GM12878 (cell line): ENCODE measurements at places on chromosomes 6 and 20.

GRCh38 chr6:164409309-164410009 is 899.9 kb downstream of the C6orf118 start:
- H3K27ac ChIP-seq = no peak overlapping the region
- no peaks in the 10 kb centered on the region for H3K27me3 ChIP-seq
- no peaks in the 10 kb centered on the region for H3K36me3 ChIP-seq
- H3K4me3 ChIP-seq = no peak overlapping the region

- no peaks in the 10 kb centered on the region for H3K36me3 ChIP-seq
- no peak overlapping the region for H3K4me3 ChIP-seq
- no peak overlapping the region for H3K27ac ChIP-seq
- no peaks in the 10 kb centered on the region for H3K4me1 ChIP-seq
- H3K27me3 ChIP-seq = peaks cover 25% of the 10 kb centered on the region
These were observed 15.5 kb downstream of the SIM1 start for GRCh38 chr6:100449239-100449691.

DNA sequence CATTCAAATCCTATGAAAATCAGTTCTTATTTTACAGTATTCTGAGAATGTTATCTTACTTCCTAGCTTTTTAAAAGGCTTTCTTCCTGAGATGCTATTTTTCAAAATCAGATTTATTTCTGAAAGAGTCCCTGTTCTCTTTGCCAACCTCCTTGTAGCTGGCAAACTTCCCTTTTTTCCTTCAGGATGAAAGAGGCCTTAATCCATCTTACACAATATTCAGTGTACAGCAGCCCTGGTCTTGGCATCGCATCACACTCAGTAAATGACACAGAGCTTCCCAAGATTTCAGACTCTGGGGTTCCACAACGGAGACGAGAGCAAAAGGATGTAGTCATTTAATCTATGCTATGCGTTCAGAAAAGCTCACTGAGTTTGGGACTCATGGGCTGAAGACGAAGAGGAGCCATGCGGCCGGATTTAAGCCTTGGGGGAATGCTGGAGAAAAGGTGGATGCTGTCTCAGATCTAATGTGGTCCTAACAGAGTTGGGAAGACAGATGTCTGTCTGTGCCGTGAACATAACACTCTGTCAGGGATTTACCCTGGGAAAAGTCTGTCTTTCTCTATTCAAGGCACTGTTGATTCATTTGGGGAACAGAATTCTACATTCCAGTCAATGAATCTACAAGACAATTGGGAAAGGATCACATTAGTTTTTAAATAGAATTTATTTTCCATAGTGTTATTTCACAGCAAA is 616.4 kb upstream of the AGPAT4 start:
- no peaks in the 10 kb centered on the region for H3K27me3 ChIP-seq
- H3K27ac ChIP-seq = no peak overlapping the region
- H3K36me3 ChIP-seq = no peaks in the 10 kb centered on the region
- no peaks in the 10 kb centered on the region for H3K4me1 ChIP-seq

DNA sequence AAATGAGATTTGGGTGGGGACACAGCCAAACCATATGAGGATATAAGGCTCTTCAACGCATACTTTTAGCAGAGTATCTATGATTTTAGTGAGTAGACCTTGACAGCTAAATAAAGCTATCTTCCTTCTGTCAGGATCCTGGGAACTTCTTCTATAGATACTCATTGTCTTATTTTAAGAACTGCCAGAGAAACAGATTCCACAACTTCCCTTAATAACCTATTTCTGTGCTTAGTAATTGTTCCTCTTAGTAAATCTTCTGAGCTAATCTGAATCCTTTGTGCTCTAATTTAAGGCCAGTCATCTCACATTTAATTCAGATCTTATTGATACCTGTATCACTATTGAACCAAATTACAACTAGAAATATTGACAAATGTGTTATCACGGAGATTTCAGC is 64.0 kb upstream of the CEP85L start:
- no peak overlapping the region for H3K4me3 ChIP-seq
- DNase-seq = no peak
- H3K4me1 ChIP-seq = peaks cover 20% of the 10 kb centered on the region
- no peak overlapping the region for H3K27ac ChIP-seq
- H3K36me3 ChIP-seq = no peaks in the 10 kb centered on the region

GRCh38 chr6:26501482-26501986 is 1.4 kb downstream of the BTN1A1 start:
- H3K36me3 ChIP-seq = no peaks in the 10 kb centered on the region
- H3K27me3 ChIP-seq = no peaks in the 10 kb centered on the region; the same call in 1 of the 2 replicates
- DNase-seq = no peak
- H3K4me1 ChIP-seq = peaks cover 11% of the 10 kb centered on the region; the same call in 1 of the 2 replicates

GRCh38 chr20:676967-677366 is 1.4 kb upstream of the SCRT2 start:
- no peaks in the 10 kb centered on the region for H3K36me3 ChIP-seq
- no peak for DNase-seq
- H3K27me3 ChIP-seq = peaks cover 5% of the 10 kb centered on the region
- H3K4me1 ChIP-seq = peaks cover 4% of the 10 kb centered on the region; the same call in 1 of the 2 replicates
- H3K27ac ChIP-seq = no peak overlapping the region

GRCh38 chr6:71474942-71475341 is 186.3 kb downstream of the OGFRL1 start:
- H3K27me3 ChIP-seq = no peaks in the 10 kb centered on the region
- H3K27ac ChIP-seq = no peak overlapping the region
- DNase-seq = no peak
- H3K4me1 ChIP-seq = no peaks in the 10 kb centered on the region

DNA sequence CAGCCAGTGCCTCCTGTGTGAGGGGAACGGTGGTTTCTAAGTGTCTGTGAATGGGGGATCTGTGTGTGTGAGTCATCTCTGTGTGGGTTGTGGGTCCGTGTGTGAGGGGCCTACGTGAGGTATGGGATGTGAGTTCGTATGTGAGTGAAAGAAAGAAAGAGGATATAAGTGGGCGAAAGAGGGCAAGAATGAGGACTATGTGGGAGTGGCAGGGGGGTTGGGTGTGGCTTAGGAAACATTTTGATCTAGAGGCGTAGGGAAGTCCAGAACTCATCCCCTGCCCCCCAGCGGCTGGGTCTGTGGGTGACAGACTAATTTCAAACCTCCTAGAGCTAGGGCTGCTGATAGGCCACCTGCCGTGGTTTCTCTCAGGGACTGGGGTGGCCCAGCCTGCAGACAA is 35.5 kb downstream of the DHX35 start:
- H3K27me3 ChIP-seq = no peaks in the 10 kb centered on the region
- peaks cover 14% of the 10 kb centered on the region for H3K4me1 ChIP-seq
- no peak overlapping the region for H3K4me3 ChIP-seq
- peak overlapping the region; percentile 49 for H3K27ac ChIP-seq

- H3K4me1 ChIP-seq = no peaks in the 10 kb centered on the region
- no peak overlapping the region for H3K4me3 ChIP-seq
- no peak overlapping the region for H3K27ac ChIP-seq
These were observed 30.2 kb upstream of the GGTLC1 start for GRCh38 chr20:24018796-24019195.

- H3K4me3 ChIP-seq = no peak overlapping the region
- no peaks in the 10 kb centered on the region for H3K36me3 ChIP-seq
- no peaks in the 10 kb centered on the region for H3K27me3 ChIP-seq
- no peak for DNase-seq
- peaks cover 26% of the 10 kb centered on the region for H3K4me1 ChIP-seq
These were observed 96.6 kb upstream of the NAA20 start for GRCh38 chr20:19920381-19921138.

- H3K27me3 ChIP-seq = no peaks in the 10 kb centered on the region
- H3K27ac ChIP-seq = no peak overlapping the region
- H3K36me3 ChIP-seq = no peaks in the 10 kb centered on the region; the same call in 1 of the 2 replicates
- H3K4me1 ChIP-seq = no peaks in the 10 kb centered on the region
- DNase-seq = no peak
- H3K4me3 ChIP-seq = no peak overlapping the region
These were observed 33.1 kb downstream of the SCAF8 start for GRCh38 chr6:154766288-154766687.

DNA sequence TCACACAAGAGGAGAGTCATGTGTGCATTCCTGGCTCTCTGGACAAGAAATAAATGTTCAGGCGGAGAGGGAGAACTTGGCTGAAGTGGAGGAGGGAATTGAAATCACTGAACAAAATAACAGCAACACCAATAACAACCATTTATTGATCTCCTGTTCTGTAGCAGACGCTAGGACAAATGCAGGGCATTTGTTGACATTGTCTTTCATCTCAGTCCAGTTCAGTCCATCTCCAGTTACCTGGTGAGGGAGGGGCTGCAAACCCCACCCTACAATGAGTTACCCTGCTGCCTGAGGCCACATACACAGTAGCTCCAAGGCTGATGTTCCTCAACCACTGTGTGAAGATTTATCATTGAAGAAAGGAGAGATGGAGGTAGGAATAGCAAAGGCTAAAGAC is 27.3 kb downstream of the UNC5CL start:
- no peaks in the 10 kb centered on the region for H3K4me1 ChIP-seq
- H3K36me3 ChIP-seq = no peaks in the 10 kb centered on the region
- no peaks in the 10 kb centered on the region for H3K27me3 ChIP-seq
- no peak overlapping the region for H3K27ac ChIP-seq

DNA sequence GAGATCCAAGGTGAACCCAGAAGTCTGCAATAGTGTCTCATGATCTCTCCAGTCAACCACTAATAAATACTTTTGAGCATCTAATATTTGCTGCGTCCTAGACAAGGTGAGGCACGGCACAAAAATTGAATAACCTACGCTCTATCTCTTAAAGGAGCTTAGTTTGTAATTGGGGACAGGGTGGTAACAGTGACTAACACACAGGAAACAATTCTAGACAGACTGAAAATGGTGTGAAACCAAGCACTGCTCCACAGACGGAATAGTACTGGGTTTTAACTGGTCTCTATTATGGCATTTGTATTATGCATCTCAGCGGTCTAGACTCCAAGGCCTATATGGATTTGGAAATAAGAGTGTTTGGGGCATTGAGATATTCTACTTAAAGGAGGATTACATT is 120.1 kb downstream of the CLIC5 start:
- no peaks in the 10 kb centered on the region for H3K4me1 ChIP-seq
- H3K27ac ChIP-seq = no peak overlapping the region
- H3K4me3 ChIP-seq = no peak overlapping the region
- no peaks in the 10 kb centered on the region for H3K36me3 ChIP-seq

DNA sequence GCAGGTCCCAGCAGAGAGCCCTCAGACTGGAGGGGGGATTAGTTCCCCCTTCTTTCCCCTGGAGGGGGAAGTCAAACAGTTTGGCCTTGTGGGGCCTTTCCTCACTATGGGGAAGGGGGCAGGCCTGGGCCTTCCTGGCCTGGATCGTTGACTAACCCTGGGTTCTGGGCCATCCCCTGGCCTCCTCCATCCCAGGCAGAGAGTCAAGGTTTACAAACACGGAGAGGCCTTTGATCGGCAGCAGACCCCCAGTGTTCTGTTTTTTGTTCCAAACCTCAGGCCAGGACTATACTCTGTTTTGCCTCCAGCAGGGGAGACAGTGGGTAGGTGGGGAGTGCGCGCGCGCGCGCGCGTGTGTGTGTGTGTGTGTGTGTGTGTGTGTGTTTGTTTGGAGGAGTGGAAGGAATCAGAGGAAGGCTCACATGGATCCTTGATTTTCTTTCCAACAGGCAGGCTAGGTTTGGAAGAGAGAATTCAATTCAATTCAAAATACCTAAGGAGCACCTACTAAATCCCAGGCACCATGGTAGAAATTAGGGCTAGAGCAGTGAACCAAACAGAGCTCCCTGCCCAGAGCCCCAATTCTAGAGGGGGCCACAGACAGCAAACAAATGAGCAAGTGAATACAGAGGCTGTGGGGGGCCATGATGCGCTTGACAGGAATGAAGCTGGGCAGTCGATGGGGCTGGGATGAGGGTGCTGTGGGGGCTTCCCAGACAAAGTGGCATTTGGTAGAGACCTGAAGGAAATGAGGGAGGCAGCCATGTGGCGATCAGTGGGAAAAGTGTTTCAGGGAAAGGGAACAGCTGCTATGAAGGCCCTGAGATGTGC is 14.8 kb downstream of the TP53RK start:
- no peak overlapping the region for H3K27ac ChIP-seq
- no peak overlapping the region for H3K4me3 ChIP-seq
- no peaks in the 10 kb centered on the region for H3K27me3 ChIP-seq
- no peak for DNase-seq

DNA sequence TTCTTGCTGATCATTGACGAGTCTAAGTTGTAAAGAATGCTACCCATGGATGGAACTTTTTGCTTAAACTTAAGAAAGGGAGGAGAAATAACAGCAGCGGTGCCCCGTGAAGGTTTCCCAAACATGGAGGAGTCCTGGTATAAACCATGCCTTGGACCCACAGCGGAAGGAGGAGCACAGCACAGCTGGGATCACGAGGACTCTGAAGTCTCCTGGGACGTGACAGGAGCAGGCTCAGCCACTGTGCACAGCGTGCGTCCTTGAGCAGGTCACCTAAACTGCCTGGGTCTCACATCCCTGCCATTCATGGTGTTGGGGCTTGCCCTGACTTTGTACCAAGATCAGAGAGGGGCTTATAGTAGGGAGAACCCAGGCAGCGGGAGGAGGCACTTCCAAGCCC is 56.1 kb upstream of the UNC93A start:
- H3K36me3 ChIP-seq = no peaks in the 10 kb centered on the region
- no peak overlapping the region for H3K27ac ChIP-seq
- no peak for DNase-seq

DNA sequence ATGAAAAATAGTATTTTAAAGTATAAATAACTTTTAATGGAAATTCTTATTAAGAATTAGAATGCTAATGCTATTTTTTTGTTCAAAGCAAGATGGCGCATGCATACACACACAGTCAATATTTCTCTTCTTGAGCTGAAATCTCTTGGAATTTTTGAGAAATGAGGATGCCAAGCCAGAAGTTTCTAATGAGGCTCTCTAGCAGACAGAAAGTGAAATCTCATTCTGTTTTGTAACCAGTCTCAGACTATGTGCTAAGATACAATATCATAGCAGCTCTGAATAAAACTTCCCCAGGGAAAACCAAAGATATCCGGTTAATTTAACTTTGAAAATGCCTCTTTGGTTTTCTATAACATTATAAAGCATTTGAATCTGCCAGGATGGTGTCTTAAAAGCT is 97.2 kb upstream of the HDAC2 start:
- no peaks in the 10 kb centered on the region for H3K36me3 ChIP-seq
- H3K27me3 ChIP-seq = no peaks in the 10 kb centered on the region
- no peaks in the 10 kb centered on the region; the same call in none of the 2 replicates for H3K4me1 ChIP-seq
- no peak for DNase-seq
- H3K27ac ChIP-seq = no peak overlapping the region

GRCh38 chr6:33082702-33083101 is 6.9 kb downstream of the HLA-DPB1 start:
- peaks cover 28% of the 10 kb centered on the region for H3K36me3 ChIP-seq
- 0 out of 2 replicates have a peak overlapping the region, but pooled peaks have one; percentile 35 for H3K27ac ChIP-seq
- peaks cover 21% of the 10 kb centered on the region for H3K4me1 ChIP-seq
- H3K4me3 ChIP-seq = no peak overlapping the region
- DNase-seq = no peak

DNA sequence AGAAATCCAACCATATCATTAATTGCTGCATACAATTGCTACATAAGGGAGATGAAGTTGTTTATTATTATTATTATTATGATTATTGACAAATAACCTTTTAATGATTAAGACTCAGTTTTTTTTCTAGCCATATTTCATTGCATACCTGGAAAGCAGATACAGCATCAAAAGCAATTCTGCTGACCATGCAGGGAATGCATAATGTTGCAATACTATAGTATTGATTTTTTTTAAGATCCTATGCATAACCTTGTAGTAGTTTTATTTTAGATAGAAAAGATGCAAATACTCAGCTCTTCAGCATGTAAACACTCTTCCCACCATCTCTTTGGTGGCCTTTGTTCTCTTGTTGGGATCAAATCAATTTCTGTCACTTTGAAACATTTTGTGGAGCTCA is 300.9 kb upstream of the MAP3K7 start:
- no peaks in the 10 kb centered on the region for H3K36me3 ChIP-seq
- H3K27me3 ChIP-seq = no peaks in the 10 kb centered on the region
- H3K4me3 ChIP-seq = no peak overlapping the region
- H3K27ac ChIP-seq = no peak overlapping the region
- H3K4me1 ChIP-seq = no peaks in the 10 kb centered on the region

GRCh38 chr6:167079853-167080297 is 43.0 kb upstream of the CCR6 start:
- peak; percentile 93 for DNase-seq
- no peaks in the 10 kb centered on the region for H3K36me3 ChIP-seq
- H3K4me1 ChIP-seq = peaks cover 31% of the 10 kb centered on the region
